ENCODE measurements at places on chromosomes 6 and 20.

- peak; percentile 41 for DNase-seq
Observed at GRCh38 chr6:46684771-46685170, 2.9 kb upstream of the TDRD6 start.

DNA sequence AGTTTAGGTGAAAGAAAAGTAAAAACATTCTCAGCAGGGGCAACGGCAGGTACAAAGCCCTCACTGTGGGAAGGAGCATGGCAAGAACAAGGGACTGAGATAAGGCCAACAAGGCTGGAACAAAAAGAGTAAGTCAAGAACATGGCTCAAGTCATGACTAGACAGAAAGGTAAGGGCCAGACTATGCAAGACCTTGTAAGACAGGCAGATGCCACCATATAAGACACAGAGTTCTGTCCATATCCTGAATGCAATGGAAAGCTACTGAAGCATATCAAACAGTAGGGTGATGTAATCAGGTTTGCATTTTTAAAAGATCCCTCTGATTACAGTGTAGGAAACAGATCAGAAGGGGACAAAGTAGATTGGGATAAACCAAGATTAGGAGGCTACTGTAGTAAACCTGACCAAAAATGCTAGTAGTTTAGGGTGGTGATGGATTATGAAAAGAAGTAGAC is 5.5 kb downstream of the REV3L start:
- DNase-seq: no peak

DNA sequence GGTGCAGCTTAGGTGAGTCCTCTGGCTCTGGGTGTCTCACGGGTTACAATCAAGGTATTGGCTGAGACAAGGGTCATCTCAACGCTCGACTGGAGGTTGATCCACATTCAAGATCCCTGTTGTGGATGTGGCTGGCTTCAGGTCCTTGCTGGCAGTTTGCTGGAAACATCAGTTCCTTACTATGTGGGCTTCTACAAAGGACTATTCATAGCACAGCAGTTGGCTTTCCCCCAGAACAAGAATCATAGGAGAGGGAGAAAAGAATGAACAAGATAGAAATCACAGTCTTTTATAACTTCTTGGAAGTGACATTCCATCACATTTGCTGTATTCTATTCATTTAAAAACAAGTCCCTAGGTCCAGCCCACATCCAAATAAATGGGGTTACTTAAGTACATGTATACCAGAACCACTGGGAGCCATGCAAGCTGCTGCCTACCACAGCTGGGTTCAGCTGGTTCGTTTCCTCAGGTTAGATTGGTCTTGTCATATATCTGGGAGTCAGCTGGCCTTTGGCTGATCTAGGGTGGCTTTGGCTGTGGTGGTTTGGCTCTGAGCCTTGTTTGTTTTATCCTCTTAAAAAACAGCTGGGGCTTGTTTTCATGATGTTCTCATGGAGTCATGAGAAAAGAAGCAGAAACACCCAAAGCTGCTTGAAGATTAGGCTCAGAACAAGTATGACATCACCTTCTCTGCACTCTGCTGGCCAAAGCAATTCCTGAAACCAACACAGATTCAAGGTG is 433.2 kb upstream of the SPTLC3 start:
- no peak for DNase-seq

GRCh38 chr6:113969888-113970804 is 802 bp downstream of the HDAC2 start:
- peak; percentile 39 for DNase-seq

- peak; percentile 27 for DNase-seq
Observed at GRCh38 chr20:47389867-47390347, 33.4 kb upstream of the ZMYND8 start.

GRCh38 chr6:25041485-25042035 is 105.8 kb upstream of the RIPOR2 start:
- DNase-seq: no peak

- peak; percentile 97 for DNase-seq
Observed at GRCh38 chr20:31738729-31739549, at the start of gene TPX2. Gene TPX2 (plus strand): TSS chr20:31739290. CDS start chr20:31757477, 18,187 bp downstream.

DNA sequence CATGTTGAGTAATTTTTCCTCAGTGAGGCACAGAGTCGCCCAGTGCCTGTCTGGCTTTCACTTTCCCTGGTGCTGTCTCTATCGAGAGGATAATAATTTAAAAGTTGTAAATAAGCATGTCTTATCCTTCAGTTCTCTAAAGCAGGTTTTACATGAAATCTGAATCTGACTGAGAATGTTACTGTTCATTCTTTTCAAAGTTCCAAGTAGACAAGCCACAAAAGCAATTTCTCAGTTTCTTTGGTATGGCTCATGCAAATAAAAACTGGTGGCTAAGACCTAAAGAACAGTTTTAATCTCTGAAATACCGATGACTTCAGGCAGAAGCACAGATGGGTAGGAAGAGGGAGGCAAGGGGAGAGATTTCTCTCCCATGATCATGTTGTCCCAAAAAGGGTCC is 87.6 kb upstream of the GCM1 start:
- DNase-seq: no peak

- peak; percentile 45 for DNase-seq
Observed at GRCh38 chr6:106063448-106063850, 22.7 kb upstream of the PRDM1 start.

- DNase-seq: no peak
Observed at GRCh38 chr6:781350-781961, 88.5 kb upstream of the EXOC2 start.

- no peak for DNase-seq
Observed at GRCh38 chr20:17108896-17109295, 117.9 kb upstream of the PCSK2 start.

- DNase-seq: peak; percentile 18
Observed at GRCh38 chr6:26129656-26130055, 42.4 kb downstream of the HFE start.

DNA sequence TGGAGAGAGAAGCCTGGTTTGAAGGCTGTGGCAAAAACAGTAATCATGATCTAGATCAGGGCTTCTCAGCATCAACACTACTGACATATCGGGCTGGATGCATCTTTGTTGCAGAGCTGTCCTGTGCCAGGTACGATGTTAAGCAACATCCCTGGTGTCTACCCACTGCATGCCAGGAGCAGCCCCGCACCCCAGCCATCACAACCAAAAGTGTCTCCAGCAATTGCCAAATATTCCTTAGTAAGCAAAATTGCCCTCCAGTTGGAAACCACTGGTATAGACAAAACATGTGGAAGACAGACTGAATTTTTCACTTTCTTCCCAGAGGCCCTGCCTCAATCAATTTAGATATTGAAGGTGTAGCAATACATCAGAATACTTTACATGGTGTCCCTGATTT is 147.6 kb upstream of the NRN1 start:
- no peak for DNase-seq

All from fibroblast of upper back skin (primary cell).